ENCODE measurements at places on chromosomes 12 and 14.

- no peak for DNase-seq
Observed at GRCh38 chr14:69012256-69012953, 33.3 kb upstream of the ACTN1 start.

DNA sequence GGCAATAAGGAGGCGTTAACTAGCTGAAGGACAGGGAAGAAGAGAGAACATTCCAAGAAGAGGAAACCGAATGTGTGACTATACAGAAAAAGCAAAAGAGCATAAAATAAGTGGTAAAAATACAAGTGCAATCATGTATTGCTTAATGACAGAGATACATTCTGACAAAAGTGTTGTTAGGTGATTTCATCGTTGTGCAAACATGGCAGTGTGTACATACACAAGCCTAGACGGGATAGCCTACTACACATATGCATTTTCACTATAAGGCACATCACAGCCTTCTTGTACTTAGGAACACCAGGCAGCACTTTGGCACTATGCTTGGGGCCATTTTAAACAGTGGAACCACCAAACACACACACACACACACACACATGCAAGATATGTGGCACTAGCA is 299.3 kb downstream of the BCAT1 start:
- DNase-seq, result no peak

DNA sequence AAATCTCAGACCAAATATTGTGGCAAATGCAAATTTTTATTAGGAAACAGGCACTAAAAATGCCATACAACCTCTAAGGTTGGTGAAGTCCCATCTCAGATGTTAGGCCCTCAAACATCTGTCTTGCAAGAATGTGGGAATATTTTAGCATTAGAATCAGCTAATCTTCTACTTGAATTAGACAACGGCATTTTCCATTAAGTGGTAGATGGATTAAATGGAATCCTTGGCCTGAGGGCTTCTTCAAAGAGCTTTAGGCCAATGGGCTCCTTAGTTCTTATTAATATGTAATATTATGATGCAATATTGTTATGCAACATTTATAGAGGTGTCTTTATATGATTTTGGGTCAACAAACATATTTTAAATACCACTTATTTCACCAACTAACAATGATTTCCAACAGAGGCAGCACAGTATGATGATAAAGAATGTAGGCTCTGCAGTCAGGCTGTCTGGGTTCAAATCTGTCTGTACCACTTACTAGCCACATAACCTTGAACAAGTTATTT is 122.9 kb upstream of the PLEKHA5 start:
- DNase-seq, result no peak

DNA sequence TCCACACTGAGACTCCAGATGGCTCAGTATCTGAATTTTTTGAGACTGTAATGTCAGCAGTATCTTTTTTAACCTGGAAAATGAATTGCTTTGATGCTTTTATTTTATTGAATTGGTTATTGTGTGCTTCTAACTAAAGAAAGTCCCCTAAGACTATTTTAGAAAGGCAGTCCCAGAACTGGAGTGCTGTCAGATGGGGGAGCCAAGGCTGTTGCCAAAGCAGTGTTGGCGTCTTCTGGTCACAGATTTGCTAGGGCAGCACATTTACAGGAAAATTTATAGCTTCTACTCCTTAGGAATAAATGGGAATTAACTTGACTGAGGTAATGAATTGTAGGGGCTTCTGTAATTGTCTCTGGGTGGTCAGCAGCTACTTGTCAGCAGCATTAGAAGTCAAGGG is 157.1 kb upstream of the ARHGAP5 start:
- no peak for DNase-seq

- DNase-seq, result no peak
Observed at GRCh38 chr14:89798212-89798773, 156.2 kb downstream of the EFCAB11 start.

GRCh38 chr14:69845787-69846186 is 33.4 kb upstream of the SMOC1 start:
- DNase-seq, result no peak

GRCh38 chr12:56288705-56289387 is 11.3 kb downstream of the CS start:
- DNase-seq, result no peak

GRCh38 chr12:75378354-75378753 is 12.5 kb upstream of the GLIPR1L2 start:
- DNase-seq, result no peak

- no peak for DNase-seq
Observed at GRCh38 chr12:75844985-75845384, 186.6 kb downstream of the PHLDA1 start.

GRCh38 chr12:122123051-122123760 is 44.6 kb downstream of the MLXIP start:
- DNase-seq, result peak; percentile 25

- DNase-seq, result no peak
Observed at GRCh38 chr14:64253672-64254071, 40.5 kb downstream of the ESR2 start.

DNA sequence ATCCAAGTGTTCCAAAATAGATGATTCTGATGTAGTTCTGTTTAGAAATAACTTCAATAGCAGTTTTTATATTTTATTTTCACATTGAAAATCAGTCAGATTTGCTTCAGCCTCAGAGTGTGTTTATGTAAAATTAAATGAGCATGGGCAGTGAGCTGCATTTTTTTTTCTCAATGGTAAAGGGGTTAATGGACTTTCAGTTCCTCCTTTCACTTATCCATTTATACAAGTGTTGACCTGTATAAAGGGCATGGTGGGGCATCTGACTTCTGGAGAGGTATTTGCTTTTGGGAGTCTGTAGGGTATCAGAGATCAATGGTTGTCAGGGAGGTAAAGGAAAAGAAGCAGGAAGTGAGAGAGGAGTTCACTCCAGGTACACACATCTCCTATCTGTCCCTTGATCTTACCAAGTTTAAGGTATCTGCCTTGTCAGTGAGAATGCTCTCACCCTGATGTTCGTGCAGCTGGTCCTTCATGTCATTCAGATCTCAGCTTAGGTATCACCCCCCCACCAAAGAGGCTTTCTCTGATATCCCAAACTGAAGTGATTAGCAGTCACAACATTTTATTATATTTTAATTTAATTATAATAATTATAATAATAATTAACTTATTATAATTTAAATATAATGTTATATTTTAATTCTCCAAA is 181.6 kb upstream of the LMNTD1 start:
- DNase-seq, result no peak

GRCh38 chr12:24909667-24910066 is 39.2 kb downstream of the BCAT1 start:
- DNase-seq, result no peak

DNA sequence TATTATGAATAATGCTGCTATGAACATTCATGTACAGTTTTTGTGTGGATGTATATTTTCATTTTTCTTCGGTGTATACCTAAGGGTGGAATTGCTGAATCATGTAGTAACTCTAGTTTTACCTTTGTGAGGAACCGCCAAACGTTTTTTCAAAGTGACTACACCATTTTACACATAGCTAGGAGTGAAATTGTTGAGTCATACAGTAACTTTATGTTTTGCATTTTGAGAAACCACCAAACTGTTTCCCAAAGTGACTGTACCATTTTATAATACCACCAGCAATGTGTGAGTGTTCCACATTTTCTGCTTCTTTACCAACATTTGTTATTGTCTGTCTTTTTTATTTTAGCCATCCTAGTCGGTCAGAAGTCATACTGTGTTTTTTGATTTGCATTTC is 3.1 kb upstream of the TPH2 start:
- DNase-seq, result no peak

All from T-helper 22 cell (primary cell).